Right kidney (tissue), 9 donors: ENCODE measurements at places on chromosomes 13 and 19.

DNA sequence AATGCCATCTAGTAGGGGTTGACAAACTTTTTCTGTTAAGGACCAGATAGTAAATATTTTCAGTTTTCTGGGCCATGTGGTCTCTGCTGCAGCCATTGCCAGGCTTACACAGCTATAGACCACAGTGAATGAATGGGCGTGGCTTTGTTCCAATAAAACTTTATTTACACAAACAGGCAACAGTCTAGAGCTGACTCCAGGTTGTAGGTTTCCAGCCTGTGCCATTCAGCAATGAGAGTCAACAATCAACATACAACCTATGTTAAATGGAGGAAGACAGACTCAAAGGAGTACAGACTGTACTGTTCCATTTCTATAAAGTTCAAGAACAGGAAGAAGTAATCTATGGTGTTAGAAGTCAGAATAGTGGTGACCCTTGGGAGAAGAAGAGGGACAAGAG, 15.2 kb upstream of the IZUMO2 start:
- DNase-seq = no peak

DNA sequence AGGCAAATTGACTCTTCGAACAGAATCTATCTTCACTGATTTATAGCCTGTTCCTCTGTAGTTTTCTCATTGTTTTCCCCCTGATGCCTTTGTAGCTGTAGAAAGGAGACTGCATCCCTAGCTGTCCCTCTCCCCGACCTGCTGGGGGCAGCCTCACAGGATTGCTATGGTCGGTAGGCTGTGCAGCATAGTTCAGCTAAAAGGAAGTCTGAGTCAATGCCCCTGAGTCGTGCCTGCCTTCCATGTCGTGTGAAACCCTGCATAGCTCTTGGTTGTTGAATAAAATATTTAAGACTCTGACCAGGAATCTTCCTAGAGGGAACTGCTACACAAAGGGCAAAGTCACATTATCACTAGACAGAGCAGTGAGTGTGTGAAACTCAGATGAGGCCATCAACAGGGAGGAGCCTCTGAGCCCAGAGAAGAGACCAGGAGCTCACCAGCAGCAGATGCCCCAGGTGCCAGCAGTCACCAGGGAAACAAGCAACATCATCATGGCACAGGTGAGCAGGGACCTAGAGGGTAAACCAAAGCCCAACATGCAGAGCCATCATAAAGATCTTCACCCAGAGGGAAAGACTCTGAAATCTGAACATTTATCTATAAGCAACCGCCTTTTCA, 108.4 kb upstream of the NBEA start:
- no peak for DNase-seq

- no peak for DNase-seq
These were observed 38.8 kb upstream of the GPI start for GRCh38 chr19:34325981-34326787.

DNA sequence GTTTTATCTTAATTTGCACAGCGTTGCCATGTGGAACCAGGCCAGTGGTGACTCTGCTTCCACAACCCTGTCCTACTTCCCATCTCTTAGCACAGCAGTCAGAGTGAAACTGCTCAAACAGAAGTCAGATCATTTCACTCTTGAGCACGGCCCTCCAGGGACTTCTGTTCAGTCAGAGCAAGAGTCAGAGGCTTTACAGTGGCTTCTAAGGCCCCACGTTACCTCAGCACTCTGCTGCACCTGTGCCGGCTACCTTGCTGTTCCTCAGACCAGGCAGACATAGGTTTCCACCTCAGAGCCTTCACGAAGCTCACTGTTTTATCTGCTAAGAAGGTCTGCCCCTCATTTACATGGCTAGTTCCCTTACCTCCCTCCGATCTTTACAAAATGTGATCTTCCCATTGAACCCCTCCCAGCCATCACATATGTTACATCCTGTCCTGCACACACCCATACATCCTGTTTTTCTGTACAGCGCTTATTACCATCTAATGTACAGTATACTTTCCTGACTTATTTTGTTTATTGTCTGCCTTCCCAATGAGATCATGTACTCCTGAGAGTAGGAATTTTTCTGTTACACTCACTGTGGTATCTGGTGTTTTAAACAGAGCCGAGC, 41.6 kb downstream of the TM9SF2 start:
- DNase-seq = no peak

DNA sequence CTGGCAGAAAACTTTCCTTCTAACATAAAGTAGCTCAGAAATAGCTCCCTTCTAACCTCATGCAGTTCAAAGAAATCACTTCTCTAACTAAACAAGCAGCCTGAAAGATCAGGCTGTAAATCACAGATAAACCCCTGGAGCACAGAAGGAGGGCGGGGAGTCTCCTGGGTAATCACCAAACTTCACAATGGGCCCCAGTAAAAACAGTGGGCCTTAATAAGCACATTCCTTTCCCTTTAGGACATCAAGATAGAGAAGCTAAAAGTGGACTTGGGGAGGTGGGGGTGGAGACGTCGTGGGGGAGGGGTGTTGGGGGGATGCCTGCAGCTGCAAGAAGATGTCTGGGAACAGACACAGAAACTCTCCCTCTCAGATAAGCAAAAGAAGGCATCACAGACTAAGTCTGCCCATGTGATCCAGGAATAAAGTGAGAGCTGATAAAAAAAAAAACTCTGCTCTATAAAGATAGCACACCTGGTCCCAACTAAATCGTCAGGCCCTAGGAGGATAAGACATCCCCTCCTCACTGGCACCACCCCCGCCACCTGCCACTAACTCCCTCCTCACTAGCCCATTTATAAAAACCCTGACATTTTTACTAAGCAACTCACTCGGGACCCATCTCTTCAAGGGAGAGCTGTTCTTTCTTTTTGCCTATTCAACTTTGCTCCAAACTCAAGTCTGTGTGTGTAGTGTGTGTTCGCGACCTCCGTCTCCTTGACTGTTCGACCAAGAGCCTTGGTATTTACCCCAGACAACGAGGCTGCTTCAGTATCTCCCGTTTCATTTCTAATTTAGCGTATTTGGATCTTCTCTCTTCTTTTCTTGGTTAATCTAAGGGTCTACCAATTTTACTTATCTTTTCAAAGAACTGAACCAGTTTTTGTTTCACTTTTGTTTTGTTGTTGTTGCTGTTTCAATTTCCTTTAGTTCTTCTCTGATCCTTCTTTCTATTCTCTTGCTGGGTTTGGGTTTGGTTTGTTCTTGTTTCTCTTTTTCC, 31.7 kb downstream of the DNAJC15 start:
- DNase-seq = peak; percentile 65

GRCh38 chr19:16456652-16457194, 15.0 kb downstream of the EPS15L1 start:
- DNase-seq = no peak

GRCh38 chr13:20044086-20044485, 85.6 kb downstream of the ZMYM2 start:
- DNase-seq = no peak

- no peak for DNase-seq
These were observed 13.1 kb downstream of the ATP8A2 start for GRCh38 chr13:25384758-25385410.

DNA sequence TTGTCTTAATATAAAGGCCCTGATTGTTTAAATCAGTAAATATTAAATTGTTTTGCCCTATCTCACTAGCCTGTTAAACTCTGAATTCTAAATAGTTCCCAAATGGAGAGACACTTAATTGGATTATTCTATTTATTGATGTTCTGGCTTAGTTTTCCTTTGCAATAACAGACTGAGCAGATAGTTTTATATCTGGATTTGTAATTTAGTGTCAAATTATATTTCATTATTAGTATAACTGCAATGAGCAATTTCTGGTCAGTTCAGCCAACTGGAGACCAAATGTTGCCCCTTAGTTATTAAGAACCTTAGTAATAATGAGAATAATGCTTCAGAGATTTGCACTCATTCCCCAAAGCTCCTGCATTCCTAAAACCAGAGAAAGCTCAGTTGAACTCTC, 10.1 kb downstream of the FAM124A start:
- no peak for DNase-seq

- DNase-seq = no peak
These were observed 38.0 kb downstream of the TPT1 start for GRCh38 chr13:45303026-45303425.

DNA sequence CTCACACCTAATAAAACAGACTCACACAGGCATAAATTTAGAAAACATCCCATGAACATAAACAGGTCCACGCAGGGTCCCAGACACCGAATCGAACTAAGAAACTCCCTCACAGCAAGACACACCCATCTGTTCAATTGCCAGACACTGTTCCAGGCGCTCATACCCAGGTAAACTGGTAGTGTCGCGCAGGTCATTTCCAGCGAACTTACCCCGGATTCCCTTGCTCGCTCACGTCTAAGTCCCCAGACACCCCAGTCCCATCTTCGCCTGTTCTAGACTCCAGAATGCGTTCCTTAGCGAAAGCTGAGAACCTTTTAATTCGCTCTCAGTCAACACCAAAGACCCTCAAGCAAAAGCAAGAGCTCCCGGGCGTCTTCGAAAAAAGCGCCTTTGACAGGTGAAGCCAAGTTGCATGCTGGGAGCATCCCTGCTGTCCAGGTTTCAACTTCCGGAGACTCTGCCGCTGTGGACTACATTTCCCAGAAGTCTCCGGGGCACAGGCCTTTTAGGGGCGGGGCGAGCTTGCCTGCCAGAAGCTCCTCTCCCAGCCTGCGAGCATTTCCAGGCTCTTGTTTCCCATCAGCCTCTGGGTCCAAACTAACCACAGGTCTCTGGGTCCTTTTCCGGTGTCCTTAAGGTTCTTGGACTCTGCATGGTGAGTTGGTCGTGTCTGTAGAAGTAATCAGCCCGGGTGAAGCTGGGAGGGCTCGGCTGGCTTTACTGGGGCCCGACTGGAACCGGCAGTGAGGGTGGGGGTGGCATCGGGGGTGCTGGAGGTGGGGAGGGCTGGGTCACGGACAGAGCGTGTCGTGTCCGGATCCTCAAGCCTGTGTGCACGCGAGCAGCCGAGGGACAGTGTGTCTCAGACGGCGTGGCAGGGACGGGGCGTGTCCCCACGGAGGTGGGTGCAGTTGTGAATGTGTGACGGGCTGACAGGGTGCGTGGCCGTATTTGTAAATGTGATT, at the start of gene ZNF283:
TSS of gene ZNF283 (plus strand) at position 535 of the 968 bp plus-strand sequence. CDS start 6,184 bp downstream, outside the sequence.
- DNase-seq = peak; percentile 75

- peak; percentile 34 for DNase-seq
These were observed 40.4 kb downstream of the CRTC1 start for GRCh38 chr19:18723871-18724377.

DNA sequence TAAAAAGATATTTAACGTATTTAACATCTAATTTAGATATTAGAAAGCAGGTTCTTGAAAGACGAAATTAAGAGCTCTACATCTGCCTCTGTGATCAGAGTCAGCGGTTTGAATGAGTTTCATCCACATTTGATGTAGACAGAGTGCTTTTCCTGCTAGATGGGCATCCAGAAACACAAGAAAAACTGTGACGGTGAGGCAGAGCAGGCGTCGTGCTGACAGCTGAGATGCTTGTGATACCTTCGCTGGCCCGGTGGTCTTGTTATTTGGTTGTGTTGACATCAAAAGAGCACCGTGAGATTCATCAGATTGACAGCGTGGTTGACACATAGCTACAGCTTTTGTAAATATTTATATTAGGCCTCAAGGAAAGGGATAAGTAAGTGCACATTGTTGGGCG, 399.1 kb downstream of the GPC5 start:
- no peak for DNase-seq

DNA sequence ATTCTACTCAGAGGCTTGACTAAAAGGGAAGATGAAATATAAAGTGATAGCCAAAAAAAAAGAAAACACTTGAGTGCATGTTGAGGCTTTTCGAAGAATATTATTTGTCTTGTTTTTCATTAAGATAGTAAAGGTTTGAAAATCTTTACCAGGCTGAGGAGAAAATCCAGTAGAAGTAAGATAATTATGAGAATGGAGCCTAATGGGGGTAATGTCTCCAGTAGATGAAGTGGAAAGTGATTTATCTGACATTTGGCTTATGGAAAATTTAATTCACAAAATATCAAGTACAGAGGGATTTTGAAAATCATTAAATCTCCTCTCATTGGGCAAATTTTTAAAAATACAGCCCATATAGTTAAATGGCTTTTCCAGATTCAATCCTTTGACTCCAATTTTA, 274.9 kb downstream of the SPRY2 start:
- DNase-seq = no peak

- DNase-seq = no peak
These were observed 3.0 kb downstream of the NFIX start for GRCh38 chr19:12997967-12998940.

- DNase-seq = no peak
These were observed 678 bp downstream of the BCAT2 start for GRCh38 chr19:48810151-48810550.

GRCh38 chr19:14519860-14520407, 1.7 kb upstream of the DNAJB1 start:
- DNase-seq = no peak

DNA sequence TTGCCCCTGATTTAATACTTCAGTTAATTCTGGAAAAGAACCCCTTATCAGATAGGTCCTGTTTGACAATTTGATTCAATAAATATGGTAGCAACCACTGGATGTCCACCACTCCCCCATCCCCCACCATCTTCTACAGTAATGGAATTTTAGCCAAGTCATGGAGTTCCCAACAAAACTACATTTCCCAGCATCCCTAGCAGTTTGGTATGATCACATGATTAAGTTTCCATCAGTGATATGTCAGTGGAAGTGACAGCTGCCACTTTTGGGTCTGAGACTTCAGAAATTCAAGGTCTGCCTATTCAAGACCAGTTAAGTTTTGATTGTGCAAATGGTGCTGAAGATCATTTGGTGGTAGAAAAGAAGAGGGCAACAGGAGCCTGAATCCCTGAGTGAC, 85.5 kb downstream of the CACNA1A start:
- DNase-seq = no peak

DNA sequence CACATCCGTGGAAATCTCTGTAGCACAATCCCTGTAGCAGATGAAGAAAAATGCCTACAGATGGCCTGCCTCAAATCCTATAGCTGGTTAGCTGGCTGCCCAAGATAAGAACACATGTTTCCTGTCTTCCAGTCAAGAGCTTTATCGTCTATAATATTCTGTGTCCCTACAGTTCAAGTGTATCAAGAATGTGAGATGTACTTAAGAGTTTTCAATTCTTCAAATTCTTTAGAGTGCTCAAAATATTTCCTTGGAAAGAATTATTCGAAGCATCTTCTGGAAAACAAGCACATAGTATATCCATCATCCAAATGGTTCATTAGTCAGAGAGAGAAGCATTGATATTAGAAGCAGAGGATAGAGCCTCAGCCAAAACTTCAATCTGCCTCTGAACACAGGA, 239.8 kb downstream of the COG6 start:
- DNase-seq = no peak

DNA sequence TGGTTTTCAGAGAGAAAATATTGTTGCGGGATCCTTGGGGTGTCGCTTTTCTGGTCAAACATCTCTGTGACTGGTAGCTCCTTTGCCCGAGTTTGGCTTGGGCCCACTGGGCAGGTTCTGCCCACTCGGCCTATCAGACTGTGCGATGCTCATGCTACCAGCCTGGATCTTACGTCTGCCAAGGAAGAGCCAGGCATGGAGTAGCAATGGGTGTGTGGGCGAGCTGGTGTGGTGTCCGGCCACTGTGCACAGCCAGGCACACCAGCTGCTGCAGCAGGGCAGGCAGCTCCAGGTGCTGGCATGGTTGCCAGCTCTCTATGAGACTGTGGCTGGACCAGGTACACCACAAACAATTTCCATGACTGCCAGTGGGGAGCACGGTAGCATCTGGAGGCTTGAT, 1351.8 kb upstream of the PCDH20 start:
- no peak for DNase-seq
